Cardiac muscle cell (in vitro differentiated cells and primary cell): ENCODE measurements at places on chromosomes 1 and 21. TPM values are rescaled to one million over a fixed set of nuclear protein-coding genes. Genes with fewer than 3 reads are reported as not detected.

- no peak for DNase-seq
Measured at GRCh38 chr1:29266912-29267311, 30.6 kb downstream of the PTPRU start.

The PDC gene
- not detected in 2 replicates for total RNA-seq

The DR1 gene
- 16.1 and 20.6 TPM in 2 replicates for total RNA-seq

The CXADR gene
- 49.6 and 56.7 TPM in 2 replicates for total RNA-seq

DNA sequence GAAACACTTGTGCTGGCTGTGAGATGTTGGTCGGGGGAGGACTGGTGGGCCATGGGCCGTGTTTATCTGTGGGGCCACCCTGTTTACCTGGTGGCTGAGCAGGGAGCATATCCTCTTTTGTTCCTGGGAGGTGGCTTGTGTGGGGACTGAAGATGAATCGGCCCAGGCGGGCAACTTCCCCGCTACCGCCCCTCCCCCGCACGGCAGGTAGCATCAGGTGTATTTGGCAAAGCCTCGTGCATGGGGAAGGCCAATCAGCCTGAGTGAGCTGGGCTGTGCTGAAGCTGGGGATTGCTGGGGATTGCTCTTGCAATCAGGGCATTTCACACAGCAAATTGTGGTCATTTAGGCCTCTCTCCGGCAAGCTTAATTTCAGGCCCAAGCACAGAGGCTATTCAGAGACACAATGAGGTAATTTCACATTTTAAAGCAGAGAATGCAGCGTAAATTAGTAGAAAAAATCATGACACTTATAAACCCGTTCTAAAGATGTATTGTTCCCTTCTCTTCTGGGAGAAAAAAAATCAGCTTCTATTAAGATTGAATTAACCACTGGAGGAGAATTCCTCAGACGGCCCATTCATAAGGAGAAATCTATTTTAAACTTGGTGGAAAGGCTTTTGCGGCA lies 197.7 kb upstream of the POU3F1 start:
- no peak for DNase-seq

- DNase-seq: no peak
Measured at GRCh38 chr1:233251201-233251720, 44.3 kb downstream of the PCNX2 start.

The SYT2 gene
- 0.03 TPM in 1 of 2 replicates, not detected in the other for total RNA-seq

GRCh38 chr1:87044840-87045239 lies 130.4 kb downstream of the HS2ST1 start:
- no peak for DNase-seq

The SLAMF6 gene
- not detected in 2 replicates for total RNA-seq

GRCh38 chr1:247211339-247211738 lies 39.5 kb upstream of the ZNF124 start:
- DNase-seq: no peak

GRCh38 chr21:37521658-37522057 lies 155.1 kb downstream of the DYRK1A start:
- no peak for DNase-seq
